ENCODE measurements at places on chromosomes 6 and 20.
A peak's percentile ranks its signal among the peaks of the same experiment; 100 is the strongest.

DNA sequence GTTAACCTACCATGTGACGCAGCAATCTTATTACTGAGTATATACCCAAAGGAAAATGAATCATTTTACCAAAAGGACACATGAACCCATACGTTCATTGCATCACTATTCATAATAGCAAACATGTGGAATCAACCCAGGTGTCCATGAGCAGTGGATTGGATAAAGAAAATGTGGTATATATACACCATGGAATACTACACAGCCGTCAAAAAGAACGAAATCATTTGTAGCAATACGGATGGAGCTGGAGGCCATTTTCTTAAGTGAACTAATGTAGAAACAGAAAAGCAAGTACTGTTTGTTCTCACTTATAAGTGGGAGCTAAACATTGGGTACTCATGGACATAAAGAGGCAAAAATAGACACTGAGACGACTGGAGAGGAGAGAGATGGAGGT, 44.2 kb downstream of the TBPL1 start:
- no peak for DNase-seq

- DNase-seq, result no peak
Measured at GRCh38 chr20:25626779-25627178, 3.0 kb upstream of the NANP start.

- DNase-seq, result no peak
Measured at GRCh38 chr6:157647261-157647915, 175.7 kb upstream of the SNX9 start.

GRCh38 chr6:21448485-21449109, 145.0 kb upstream of the SOX4 start:
- no peak for DNase-seq

DNA sequence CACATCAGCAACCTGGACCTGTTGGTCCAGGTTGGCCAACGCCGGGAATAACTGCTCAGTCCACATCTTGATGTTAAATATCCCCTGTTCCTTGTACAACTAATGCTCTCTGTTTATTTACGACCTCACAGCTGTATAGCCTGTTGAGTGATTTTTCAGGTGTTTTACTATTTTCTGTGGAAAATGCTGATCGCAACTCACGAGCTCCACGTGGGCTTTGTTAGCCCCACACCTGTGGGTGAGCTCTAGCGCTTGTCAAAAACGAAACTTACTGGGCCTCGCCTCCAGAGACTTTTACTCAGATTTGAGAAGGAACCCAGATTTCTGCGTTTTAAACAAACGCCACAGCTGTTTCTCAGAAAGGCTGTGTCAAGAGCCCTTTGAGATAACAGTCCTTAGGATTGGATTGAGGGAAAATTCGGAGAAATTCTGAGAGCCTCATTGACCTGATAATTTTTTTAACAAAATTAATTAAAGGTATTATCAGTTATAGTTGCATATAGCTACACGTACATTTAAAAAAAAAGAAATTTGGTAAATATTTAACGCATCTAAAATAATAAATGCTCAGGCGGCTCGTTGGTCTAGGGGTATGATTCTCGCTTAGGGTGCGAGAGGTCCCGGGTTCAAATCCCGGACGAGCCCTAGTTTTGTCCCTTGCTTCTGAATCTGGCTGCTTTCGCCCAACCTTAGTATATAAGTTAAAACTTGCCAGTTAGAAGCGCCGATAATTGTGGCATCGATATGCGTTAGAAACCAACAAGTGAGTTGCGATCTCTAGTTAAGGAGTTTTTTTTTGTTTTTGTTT, 16.7 kb downstream of the HMGN4 start:
- DNase-seq, result peak; percentile 65

- DNase-seq, result no peak
Measured at GRCh38 chr20:2874456-2874855, 1.2 kb downstream of the PTPRA start.

GRCh38 chr6:22043284-22043962, 253.4 kb downstream of the PRL start:
- DNase-seq, result no peak

DNA sequence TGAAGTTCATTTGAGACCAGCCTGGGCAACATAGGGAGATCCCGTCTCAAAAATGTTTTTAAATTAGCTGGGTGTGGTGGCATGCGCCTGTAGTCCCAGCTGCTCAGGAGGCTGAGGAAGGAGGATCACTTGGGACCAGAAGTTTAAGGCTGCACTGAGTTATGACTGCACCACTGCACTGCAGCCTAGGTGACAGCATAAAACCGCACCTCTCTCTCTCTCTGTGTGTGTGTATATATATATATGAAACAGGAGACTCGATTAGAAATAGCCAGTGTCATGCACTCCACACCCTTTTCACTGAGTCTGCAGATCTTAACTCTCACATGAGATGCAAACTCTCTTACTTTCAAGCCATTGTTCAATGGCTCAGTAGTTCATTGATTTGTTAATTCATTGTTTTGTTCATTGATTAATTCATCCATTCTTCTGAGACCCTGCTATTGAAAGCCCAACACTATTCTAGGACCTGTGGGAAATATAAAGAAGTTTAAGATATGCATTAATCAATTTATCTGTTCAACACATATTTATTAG, 52.4 kb upstream of the MRPS10 start:
- no peak for DNase-seq

DNA sequence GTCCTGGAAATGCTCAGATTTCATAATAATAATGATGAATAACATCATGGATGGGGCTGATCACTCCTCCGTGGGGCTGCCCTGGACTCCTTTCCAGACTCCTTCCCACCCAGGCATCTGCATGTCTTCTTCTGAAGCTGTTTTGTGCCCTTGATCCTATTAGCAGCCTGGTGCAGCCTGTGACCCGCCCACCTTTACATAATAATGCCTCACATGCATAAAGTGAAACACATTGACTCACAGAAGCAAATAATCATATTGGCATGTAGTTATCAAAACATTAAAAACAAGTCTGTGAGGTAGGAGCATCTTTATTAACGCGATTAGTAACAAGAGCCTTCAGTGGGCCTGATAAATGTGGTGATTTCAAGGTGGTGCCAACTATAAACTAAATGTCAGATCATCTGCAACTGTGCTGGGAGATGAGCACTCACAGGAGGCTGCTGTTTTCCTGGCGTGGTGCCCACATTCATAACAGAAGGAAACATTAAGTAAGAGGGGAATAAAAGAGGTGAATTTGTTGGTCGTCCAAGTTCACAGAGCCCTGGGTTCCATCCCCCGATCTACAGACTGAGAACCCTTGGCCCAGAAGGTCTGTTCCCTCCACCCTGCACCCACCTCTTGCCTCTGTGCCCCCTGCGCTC, 344.7 kb downstream of the CDH4 start:
- no peak for DNase-seq

DNA sequence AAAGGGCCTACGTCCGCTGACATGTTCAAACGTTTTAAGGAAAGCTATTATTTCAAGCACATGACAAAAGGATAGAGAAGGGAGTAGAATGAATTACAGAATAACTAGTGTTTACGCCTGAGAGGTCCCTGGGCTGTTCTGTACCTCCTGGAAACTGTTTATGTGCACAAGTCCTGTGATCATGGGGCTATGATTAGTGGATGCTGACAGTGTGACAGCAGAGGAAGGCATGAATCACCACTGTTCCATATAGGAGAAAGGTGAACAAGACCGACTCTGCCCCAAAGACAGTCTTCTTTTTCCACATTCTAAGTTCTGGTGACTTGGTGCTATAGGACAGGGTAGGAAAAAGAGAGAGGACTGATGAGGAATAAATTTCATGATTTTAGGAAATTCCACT, 249.2 kb upstream of the PRDM1 start:
- no peak for DNase-seq

DNA sequence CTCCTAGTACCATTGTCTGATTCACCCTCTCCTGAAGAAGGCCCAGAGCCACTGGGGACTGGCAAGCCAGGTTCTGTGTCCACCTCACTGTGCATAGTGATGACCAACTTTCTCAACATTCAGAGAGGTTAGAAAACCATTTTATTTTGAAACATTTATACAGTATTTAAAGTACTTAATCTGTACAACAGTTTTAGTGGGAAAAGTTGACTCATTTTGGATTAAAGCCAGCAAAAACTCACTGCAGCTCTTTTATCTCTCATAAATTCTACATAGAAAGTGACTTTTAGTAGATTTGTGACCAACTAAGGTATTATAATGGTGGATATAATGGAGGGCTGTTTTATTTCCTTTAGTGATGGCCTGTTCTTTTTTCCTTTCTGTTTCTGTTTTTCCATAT, 9.7 kb downstream of the TULP4 start:
- no peak for DNase-seq

DNA sequence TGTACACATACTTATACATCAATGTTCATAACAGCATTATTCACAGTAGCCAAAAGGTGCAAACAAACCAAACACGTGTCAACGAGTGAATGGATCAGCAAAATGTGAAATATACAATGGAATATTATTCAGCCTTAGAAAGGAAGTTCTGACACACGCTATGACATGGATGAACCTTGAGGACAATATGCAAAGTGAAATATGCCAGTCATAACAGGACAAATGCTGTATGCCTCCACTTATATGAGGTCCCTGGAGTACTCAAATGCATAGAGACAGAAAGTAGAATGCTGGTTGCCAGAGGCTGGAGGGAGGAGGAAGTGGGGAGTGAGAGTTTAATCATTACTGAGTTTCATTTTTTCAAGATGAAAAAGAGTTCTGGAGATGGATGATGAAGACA, 37.8 kb upstream of the IGF2R start:
- no peak for DNase-seq

DNA sequence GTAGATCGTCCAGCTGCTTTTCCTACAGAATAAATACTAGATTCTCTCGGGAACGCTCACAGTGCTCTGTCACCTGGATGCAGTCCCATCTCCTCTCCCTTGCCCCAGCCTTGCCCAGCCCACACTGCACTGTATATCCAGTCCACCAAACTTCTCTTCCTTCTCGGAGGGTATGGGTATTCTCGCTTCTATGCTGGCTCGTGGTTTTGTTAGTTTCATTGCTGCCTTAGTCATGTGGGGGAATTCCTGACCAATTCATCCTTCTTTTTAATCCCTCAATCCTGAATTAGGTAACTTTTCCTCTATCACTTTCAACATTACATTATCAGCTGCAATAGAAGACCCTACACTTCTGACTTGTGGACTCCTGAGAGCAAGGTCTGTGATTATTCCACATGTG, 252.4 kb downstream of the GMDS start:
- DNase-seq, result no peak

DNA sequence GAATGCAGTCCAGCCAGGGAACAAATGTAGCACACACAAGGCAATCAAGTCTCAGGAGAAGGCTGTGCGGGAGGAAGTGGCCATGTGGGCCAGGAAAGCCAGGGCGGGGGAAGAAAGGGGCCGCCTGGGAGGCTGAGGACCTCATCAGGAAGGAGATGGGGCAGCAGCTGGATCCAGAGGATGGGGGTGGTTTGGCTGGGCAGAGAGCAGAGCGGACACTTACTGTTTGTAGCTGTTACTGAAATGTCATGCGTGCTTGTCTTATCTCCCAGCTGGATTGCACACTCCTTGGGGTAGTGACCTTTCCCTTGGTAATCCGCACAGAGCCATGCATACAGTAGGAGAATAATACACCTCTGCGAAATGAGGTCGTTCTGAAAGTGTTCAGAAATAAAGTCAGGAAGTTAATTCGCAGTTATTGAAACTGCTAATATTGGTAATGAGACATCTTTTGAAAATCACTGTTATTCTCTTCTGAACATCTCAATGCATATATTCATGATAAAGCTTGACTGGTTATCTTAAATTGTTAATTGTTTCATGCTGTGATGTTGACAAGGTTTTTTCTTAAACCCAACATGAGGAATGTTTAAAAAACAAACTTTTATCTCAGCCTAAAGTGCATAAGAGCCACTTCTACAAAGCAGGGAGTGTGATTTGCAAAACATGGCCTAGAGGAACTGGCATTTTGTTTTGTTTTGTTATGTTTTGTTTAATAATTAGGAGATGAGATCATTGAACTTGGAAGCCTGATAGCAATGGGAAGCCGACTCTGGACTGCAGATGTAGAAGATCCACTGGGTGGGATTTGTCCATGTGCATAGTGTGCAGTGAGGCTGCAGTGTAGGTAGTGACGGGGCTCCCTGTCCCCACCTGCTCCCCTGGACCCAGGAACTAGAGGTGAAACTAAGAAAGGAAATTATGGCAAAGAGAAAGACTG, 18.0 kb upstream of the MAP3K4 start:
- DNase-seq, result no peak

GRCh38 chr6:16331384-16332174, 93.2 kb downstream of the GMPR start:
- peak; percentile 75 for DNase-seq

GRCh38 chr6:133787122-133787521, 101.8 kb upstream of the TCF21 start:
- DNase-seq, result no peak

DNA sequence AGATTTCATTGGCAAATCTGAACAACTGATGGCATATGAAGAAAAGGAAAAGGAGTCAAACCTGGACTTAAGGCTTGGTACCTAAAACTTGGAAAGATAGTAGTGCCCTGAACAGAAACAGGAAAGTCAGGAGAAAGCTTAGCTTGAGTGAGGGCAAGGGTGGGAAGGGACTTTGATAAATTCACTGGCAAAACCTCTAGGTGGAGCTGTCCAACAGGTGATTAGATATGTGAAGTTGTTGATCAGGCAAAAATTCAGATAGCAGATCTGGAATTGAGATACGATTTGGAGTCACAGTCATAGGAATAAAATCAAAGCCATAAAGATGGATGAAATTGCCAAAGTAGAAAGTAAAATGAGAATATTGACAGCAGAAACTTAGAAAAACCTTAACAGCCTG, 16.1 kb upstream of the ZNF292 start:
- DNase-seq, result no peak

DNA sequence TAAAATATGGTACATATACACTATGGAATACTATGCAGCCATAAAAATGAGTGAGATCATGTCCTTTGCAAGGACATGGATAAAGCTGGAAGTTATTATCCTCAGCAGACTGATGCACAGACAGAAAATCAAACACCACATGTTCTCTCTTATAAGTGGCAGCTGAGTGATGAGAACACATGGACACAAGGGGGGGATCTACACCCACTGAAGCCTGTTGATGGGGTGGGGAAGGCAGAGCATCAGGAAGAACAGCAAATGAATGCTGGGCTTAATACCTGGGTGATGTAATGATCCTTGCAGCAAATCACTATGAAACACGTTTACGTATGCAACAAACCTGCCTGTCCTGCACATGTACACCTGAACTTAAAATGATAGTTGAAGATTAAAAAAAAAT, 71.3 kb downstream of the MANEA start:
- DNase-seq, result no peak

GRCh38 chr6:141956868-141957267, 175.9 kb upstream of the GJE1 start:
- no peak for DNase-seq

DNA sequence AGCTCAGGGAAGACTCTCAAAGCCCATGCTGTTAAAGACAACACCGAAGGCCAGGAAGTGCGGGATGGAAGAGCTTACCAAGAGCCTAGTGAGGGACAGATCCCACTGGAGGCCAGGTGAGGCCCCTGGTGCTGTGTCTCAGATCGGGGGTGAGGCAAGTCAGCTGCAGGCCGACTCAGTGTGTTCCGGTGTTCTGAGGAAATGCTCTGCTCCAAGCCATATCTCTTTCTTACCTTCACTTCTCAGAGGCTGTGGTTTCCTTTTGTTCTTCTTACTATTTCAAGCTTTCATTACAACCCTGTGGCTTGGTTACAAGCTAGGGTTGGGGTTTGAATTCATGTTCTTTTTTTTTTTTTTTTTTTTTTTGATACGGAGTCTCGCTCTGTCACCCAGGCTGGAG, 114.3 kb upstream of the ZFP64 start:
- DNase-seq, result peak; percentile 68

GRCh38 chr6:101845172-101845571, 451.7 kb downstream of the GRIK2 start:
- no peak for DNase-seq

GRCh38 chr20:51434580-51435247, 107.8 kb downstream of the NFATC2 start:
- no peak for DNase-seq

All from CD8-positive, alpha-beta T cell (primary cell).